Substantia nigra (tissue), 51 donors: ENCODE measurements at places on chromosomes 12 and 14.

DNA sequence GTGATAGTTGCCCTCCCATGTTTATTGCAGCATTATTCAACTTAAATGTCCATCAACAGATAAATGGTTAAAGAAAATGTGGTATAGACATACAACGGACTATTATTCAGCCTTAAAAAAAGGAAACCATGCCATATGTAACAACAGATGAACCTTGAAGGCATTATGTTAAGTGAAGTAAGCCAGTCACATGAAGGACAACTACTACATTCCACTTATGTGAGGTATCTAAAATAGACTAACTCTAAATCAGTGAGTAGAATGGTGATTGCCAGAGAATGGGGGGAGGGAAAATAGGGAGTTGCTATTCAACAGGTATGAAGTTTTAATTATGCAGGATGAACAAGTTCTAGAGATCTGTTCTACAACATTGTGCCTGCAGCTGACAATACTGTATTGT, 10.1 kb downstream of the PCNX4 start:
- no peak for DNase-seq

DNA sequence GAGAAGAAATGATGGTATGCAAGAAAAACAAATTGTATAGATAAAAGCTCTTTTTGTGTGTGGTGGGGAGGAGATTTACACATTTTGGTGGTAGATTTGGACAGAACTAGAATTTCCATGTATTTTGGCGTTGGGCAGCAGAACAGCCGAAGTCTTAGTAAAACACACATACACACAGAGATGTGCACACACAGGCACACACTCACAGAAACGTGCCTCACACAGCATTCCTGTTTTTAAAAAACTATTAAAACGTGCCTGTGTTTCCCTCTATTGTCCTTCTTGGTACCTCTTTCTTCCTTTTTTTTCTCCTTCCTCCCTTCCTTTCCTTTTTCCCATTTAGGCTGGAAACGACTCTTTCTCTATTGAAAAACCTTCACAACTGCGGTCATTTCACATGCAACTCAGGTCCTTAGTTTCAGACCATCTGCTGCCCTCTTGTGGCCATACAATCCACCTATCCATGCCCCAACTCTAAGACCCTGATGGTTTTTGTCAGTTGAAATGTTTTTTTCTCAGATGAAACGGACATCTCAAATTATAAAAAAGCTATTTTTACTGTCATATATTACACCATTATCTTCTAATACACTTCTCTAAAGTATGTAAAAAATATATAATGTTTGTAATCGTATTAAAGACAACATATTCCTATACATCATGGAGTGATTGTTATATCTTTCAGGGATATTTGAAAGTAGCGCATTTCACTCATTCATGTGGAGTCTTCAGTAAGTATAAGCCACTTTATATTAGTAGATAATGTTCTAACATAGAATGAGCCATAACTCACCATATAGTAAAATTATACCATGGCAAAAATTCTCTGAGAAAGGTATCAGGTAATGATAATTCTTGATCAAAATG, 386.7 kb upstream of the NOVA1 start:
- DNase-seq, result no peak

DNA sequence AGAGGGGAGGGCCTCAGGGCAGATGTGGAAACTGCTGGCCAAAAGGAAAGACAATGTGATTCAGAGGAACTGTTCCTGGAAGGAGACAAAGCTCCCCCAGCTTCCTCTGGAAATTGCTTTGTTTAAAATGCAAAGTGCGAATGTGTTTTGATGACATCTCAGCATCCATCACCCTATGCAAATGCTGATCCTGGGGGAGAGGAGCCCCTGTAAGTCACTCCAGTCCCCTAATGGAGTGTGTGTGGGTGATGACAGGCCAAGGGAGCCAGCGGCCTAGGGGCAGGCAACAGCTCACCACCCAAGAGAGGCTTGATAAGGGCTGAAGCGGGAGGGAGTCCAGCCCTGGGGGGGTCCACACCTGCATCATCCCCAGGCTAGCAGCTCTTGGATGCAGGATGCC, 134.2 kb downstream of the ESRRB start:
- DNase-seq, result no peak

DNA sequence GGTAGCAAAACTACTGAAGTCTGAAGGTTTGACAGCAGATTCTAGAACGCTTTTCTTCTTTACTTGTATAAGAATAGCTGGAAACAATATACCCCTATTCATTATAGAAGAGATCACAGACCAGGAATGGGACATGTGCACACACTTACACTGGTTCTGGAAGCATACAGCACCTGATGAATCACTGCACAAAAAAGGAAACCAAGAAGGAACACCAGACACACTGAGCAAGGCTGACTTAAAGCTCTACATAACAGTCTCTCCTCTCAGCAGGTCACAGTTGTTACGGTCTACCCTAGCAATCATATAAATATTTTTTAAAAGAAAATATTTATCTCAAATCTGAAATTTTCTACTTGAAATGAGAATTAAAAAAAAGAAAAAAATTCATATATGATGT, 13.5 kb downstream of the ATP2B1 start:
- DNase-seq, result no peak

DNA sequence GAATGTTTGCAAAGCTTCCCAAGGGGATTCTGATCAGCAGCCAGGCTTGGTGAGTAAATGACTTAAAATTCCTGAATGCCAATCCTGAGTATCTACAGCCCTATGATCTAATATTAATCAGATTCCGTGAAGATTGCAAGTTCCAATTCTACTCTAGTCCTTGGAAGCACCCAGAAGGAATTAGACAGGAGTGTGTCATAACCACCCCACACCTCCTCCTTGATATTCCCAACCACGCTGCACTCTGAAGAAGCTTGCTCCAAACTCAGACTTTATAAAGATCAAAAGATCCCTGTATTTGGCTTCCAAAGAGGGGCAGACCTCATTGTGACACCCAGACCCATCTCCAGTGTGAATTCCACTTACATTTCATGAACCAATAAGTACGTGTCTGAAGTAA, 306.0 kb downstream of the BCL11B start:
- DNase-seq, result no peak

- DNase-seq, result no peak
These were observed 479.2 kb downstream of the RPS29 start for GRCh38 chr14:49106741-49107667.

DNA sequence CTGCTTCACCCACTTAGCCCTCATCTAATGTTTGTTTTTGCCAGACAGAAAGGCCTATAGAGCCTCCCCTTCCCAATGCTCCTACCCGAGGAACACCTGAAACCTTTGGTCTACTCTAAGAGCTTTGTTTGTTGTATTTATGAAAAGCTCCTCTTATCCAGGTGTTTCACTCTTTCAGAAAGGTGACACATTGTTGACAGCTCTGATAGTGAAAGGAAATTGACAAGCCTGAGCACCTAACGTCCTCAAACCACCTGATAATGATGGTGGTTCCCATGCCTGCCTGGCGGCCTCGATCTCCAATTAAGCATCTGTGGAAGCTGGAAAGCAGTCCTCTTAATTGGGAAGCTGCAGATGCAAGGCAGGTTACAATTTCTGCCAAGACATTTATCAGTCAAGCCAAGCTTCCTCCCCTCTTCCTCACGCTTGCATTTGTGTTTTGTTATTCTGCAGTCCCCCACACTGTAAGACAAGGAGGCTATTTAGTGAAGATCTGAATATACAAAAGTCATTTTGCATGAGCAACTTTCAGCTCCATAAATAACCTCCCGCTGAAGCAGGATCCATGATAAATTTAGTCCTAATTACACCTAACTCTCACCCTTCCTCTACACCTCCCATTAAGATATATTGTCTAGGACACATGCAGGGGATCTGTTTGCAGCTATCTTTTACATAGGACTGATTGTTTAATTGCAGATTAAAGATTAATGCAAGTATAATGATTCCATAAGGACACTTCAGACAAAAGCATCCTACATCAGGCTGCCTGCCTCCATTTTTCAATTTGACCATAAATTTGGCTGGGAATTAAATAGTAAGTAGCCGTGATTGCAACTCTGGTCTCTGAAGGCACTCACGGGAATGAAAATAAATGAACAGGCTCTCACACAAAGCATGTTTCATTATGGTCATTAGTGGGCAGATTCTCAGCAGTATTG, 288.6 kb downstream of the PDZRN4 start:
- no peak for DNase-seq
